D721Med (cell line): ENCODE measurements at places on chromosomes 1 and 21.

DNA sequence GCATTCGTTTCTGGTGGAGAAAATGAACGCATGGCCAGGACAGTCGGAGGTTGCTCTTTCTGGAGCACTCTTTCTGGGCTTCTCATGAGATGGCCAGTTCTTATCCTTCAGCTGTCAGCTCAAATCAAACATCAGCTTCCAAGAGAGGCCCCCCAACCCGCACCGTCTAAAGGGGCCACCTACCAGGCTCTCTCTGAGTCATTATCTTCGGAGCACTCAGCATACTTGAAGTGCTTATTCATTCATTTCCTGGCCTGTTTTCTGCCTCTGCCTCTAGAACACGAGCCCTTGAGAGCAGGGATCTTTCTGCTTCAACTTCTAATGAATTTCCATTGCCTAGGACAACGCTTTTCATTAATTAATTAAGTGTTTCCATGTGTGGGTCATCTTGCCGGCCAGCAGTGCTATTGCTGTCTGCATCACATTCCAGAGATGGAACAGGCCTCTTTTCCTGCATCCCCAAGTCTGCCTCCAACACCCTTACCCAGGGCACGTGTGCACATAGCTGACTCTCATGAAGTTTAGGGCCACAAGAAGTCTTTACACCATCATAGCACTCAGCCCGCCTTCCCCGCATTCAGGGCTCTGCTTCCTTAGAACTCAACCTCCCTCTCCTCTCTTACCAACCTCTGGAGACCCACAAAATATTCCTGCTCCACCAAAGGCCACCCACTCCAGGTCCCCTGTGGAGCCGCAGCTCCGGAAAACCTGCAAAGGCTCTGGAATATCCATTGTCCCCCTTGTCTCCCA lies 52.1 kb upstream of the LAPTM5 start:
- DNase-seq = no peak

- no peak for DNase-seq
These were observed 62.3 kb upstream of the FMN2 start for GRCh38 chr1:240029418-240029817.

DNA sequence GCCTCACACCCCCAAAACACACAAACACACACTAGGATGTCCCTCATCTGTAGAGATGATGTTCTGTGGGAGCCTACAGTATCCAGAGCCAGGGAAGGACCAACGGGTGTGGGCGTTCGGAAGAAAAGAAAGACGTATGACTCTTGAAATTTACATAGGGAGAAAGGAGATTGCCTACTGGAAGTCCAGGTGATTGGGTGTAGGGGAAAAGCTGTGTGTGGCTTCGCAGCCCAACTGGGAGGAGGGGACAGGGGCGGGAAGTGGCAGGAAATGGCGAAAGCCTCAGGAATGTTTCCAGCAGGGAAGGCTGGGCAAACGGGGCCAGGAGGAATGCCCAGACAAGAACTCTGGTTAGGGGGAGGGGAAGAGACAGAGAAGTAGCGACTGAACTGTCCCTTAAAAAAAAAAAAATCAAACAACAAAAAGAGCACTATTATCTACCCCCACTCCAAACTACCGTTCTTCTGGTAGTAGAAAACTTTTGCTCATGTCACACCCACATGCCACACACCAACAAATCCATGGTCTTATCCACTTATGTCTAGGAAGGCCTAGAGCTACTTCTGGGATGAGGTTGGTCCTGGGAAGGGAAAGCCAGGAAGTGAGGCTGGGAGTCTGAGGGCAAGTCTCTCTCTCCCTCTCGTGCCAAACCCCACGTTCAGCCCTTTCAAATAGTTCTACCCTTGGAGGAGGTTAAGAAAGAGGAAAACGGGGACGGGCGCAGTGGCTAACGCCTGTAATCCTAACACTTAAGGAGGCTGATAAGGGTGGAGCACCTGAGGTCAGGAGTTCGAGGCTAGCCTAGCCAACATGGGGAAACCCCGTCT lies 1.8 kb upstream of the CKS1B start:
- no peak for DNase-seq

DNA sequence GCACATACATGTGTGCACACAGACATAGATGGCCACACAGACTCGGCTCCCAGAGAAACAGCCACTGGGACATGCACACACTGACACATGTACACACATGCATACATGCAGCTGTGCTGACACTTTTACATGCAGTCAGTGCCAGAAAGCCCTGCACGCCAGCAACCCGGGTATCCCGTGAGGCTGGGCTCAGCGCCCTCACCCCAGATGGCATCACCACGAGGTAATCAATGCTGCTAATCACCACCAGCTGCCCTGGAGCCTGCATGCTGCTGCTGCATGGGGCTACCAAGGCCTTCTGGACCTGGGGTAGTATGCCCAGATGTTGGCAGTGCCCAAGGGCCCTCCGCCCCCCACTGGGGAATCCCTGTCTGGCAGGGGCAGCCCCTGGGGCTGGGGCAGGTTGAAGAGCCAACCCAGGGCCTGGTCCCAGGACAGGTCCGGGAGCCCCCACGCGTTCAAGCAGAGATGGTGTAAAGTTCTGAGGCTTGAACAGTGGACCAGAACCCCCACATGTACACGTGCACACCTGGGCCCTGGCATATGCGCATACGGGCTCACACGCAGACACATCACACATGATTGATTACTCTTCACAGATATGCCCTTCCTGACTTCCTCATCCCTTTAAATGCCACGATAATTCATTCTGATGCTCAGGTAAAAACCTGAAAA lies 2.7 kb upstream of the COL16A1 start:
- no peak for DNase-seq

DNA sequence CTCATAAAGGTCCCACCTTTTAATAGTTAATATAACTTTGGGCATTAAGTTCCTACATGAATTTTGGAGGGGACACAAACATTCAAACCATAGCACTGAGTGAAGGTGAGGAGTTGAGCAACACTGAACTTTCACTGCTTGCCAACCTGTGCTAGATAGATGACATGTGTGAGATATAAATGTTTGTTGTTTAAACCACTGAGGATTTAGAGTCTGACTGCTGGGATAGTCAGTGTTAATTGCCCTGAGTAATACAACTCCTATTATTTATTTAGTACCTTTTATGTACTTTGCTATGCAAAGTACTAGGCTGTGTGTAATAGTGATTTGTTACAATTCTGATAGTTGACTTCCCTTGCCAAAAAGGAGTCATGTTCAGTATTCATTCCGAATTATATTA lies 32.4 kb upstream of the SLC16A1 start:
- DNase-seq = no peak

GRCh38 chr1:95742591-95743089 lies 508.6 kb downstream of the RWDD3 start:
- no peak for DNase-seq

GRCh38 chr1:58465825-58466629 lies 80.5 kb downstream of the OMA1 start:
- no peak for DNase-seq

- no peak for DNase-seq
These were observed 152.4 kb downstream of the PRDM16 start for GRCh38 chr1:3221112-3222041.

DNA sequence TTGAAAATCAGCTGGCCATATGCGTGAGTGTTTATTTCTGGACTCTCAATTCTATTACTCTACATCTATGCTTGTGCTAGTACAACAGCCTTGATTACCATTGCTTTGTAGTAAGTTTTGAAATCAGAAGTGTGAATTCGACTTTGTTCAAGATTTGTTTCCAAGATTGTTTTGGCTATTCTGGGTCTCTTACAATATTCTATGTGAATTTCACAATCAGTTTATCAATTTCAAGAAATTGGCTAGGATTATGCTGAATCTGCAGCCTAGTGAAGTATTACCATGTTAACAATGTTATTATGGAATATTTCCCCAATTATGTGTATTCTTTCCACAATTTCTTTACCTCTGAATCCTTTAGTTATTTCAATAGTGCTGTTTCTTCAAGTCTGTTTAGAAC lies 19.5 kb downstream of the SFPQ start:
- DNase-seq = no peak

DNA sequence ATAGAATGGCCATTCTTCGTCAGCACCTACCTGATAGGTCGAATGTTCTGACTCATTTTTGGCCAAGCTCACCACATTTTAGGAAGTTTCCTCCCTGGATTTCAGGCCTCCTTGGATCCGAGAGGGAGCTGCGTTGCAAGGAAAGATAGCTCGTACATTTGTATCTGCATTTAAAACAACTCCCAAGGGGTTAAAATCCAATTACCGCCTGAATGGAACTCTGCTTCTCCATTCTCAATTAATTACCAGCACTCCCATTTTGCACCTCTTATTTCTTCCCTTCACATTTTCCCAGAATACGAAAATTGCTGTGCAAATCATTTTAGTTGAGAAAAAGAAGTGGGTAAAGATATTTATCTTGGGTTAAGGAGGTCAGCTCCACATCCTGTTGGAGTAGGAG lies 610.7 kb downstream of the NPHP4 start:
- DNase-seq = no peak

DNA sequence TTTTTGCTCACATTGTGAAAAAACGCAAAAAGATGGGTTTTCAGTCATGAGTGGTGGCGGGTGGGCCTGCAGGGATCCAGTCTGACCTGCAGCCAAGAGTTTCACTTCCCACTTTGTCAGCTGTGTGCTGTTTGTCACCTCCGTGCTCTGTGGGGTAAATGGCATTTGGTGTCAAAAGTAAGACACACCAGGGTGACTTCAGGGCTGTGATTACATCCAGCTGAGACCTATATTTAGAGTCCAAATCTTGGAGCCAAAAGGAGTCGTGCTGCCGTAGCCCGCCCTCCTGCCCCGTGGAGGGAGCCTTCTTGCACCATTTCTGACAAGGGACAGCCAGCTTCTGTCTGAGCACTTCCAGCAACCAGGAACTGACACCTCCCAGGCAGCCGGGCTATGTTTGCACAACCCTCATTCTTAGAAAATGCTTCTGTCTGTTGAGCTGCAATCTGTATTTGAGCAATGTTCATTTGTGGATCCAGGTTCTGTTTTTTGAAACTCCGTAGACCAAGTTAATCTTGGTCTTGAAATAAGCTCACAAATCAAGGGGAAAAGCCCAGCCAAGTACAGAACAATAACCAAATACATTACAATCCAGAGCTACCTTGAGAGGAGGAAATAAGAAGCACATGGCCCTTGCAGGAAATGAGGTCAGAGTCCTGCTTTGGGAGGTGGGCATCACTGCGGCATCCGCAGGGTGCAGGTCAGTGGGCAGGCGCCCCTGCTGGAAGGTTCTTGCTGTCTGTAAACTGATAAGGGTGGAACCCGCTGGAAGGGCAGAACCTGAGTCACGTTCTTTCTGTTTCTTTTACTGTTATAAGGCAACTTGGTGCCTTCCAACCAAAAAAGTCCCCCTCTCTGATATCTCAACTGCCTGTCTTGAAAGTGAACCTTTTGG lies 14.4 kb downstream of the ABCG1 start:
- DNase-seq = no peak

DNA sequence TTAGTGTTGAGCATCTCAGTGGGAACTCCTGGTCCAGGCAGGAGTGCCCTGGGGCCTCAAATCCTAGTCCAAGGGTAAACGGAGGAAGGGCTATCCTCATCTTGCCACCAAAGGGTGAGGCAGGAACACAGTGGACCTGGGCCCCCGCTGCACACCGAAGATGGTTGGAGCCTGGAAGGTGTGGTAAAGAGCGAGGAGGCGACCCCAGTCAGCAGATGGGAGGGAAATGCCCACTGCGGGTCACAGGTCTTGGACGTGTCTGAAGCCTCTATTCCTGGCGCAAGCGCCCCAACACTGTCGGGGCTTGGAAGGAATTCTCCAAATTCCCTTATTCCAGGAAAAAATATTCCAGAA lies 38.5 kb upstream of the SYNC start:
- DNase-seq = no peak

DNA sequence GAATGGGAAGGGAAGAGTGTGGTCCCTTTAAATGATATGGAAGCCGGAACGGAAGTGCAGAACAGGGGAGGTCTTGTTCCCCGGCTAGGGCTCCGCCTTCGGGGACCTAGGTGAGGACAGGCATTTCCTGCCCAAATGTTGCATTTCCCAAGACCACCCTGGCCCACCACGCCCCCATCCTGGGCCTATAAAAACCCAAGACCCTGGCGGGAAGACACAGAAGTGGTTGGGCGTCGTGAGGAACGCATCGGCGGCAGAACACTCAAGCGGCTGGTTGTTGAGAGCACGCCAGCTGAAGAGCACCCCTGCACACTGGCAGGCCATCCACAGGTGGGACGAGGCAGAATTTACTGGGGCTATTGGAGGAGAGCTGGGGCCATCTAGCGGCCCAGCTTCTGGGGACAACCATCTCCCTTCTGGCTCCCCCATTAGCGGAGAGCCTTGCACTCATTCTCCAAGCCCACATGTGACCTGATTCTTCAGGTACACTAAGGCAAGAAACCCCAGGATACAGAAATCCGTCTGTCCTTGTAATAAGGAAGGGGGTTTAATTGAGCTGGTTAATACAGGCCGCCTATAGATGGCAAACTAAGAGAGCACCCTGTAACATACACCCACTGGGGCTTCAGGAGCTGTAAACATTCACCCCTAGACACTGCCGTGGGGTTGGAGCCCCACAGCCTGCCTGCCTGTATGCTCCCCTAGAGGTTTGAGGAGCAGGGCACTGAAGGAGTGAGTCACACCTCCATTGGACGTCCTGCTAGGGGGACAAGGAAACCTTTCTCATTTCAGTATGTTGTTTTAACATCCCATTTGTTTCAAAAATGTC lies 1327.9 kb downstream of the BRINP3 start:
- DNase-seq = no peak

DNA sequence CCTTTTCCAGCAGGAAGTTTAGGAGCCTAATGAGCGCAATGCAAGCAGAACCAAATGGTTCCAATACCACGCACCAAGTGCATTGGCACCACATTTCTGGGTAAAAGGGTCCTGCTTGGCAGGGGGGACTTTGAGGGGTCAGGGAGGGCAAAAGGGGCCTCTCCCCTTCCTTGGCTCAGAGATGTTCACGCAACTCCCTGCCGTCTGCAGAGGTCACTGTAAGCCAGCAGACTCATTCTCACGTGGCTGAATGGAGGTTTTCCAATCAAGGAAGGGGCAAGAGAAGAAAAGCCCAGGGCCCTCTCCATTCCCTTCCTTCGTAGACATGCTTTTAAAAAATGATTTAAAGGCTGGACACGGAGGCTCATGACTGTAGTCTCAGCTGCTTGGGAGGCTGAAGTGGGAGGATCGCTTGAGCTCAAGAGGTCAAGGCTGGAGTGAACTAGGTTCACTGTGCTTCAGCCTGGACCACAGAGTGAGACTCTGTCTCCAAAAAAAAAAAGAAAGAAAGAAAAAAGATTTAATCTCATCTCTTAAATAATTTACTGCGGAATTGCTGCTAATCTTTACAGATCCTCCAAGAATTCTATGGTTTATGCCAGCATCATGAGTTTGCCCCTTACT lies 80.3 kb downstream of the RUNX3 start:
- DNase-seq = no peak

GRCh38 chr1:118563981-118564951 lies 379.2 kb upstream of the SPAG17 start:
- no peak for DNase-seq
